Vagina (tissue), 2 donors: ENCODE measurements at places on chromosomes 1 and 21.

DNA sequence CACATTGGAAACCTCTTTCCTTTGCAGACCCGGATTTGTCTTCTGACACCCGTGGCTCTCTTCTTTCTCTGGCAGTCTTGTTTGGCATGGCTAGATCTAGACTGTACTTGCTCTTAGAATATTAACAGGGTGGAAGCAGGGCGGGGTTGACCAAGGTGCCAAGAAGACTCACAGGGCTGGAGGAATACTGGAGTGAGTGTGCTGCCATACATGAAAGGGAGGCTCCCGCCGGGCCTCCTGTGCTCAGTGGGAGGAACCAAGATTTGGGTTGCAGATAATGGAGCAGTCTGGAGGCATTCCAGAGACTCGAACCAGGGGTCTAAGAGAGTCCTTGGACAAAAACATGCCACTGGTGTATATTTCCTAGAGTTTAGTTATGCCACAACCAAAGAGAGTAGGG is 27.6 kb upstream of the SNX27 start:
- no peak for DNase-seq

DNA sequence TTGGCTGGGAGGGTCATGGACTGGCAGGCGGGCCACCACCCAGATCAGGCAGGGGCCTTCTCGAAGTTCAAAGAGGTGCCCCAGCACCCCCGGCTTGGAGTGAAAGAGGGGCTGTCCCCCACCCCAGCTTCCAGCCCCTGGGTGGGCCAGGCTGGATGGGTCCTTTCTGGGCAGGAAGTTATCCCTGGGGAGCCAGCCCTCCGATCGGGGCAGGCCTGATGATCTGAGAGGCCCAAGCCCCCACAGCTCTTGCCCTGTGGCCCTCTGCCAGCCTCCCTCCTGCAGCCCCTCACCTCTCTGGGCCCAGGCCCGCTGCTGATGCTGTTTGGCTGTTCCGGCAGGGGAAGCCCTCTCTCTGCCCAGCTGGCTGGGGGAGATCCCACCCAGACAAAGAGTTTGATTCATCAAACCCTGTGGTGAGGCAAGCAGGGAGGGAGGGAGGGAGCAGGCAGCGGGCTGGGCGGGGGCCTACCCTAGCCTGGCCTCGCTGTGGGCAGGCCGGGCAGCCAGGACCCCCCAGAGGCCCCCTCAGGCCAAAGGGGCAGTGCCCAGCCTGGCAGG is 2.5 kb downstream of the ARHGEF19 start:
- no peak for DNase-seq

- DNase-seq, result no peak
Observed at GRCh38 chr1:54310439-54311328, 95.5 kb downstream of the SSBP3 start.

DNA sequence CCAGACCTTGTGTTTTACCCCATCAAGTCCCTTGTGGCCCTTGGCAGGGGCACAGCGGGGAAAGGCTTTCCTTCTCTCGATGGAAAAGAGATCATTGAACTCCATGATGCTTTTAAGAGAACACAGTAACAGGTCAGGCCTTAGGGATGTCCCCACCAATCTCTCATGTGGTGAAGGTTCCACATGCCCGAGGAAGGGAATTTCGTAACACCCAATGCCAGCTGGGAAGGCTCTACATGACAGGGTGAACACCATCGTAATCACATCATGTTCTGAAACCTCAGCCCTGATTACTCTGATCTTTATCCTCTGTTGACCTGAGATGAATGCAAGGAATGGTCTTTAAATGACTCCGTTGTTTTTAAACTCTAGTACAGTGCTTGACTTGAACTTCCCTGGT is 105.5 kb upstream of the SPAG17 start:
- DNase-seq, result no peak

GRCh38 chr1:75969550-75969949 is 37.3 kb upstream of the ASB17 start:
- no peak for DNase-seq

DNA sequence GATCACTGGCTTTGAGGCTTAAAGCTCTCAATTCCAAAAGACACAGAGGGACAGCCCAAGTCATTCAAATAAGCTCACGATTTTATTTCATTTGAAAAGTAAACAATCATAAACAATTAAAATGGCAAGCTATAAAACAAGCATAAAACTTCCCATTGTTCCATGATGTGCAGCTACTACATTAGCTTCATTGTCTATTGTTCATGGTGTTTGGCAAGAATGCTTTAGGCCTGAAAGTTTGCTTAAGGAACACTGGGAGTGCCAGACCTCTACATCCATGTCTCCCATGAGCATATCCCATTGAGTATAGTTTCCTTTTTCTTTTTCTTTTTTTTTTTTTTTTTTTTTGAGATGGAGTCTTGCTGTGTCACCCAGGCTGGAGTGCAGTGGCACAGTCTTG is 286.1 kb upstream of the ESRRG start:
- DNase-seq, result no peak

- DNase-seq, result peak; percentile 67
Observed at GRCh38 chr1:41611932-41612450, 127.5 kb upstream of the EDN2 start.
